Activated CD8-positive, alpha-beta T cell treated with anti-CD3 and anti-CD28 coated beads for 36 hours (primary cell): ENCODE measurements at places on chromosomes 5 and 9.

DNA sequence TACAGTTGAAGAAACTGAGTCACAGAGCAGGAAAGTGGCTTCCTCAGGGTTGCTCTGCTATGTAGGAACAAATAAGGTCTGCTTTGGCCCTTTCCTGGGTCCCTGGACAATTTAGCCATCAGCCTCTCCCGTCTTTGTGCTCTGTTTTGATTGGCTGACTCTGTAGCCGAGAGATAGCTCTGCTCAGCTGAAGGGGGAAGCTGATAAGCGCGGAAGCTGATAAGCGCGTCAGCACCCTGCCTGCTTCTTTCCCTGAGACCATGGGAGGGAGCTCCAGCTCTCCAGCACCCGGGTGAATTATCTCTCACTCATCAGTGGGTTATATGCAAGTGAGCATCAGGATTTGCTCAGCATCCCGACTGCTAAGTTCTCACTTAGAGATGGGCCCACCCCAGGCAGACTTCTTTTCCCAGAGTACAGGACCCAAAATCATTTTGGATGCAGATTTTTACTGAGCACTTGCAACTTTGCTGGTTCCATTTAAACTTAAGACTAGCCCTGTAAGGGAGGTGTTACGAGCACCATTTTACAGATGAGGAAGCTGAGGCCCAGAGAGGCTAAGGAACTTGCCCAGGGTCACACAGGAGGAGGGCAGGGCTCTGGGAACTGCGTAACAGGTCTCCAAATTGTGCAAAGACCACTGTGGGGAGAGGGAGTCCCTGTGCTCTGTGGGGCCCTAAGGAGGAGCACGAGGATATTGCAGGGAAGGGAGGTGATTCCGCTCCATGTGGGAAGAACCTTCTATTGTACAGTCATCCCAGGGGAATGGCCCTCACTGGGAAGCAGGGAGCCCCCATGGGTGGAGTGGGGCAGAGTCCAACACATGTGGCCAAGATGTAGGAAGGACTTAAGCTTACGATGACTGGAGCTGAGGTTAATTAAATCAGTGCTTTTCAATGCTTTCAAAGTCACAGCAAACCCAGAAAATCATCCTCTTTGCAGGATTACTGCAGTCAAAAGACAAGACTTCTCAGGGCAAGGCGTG lies 83.7 kb upstream of the ORM1 start:
- peak; percentile 12 for DNase-seq

- no peak for DNase-seq
Observed at GRCh38 chr5:32934529-32934928, 223.4 kb downstream of the NPR3 start.

DNA sequence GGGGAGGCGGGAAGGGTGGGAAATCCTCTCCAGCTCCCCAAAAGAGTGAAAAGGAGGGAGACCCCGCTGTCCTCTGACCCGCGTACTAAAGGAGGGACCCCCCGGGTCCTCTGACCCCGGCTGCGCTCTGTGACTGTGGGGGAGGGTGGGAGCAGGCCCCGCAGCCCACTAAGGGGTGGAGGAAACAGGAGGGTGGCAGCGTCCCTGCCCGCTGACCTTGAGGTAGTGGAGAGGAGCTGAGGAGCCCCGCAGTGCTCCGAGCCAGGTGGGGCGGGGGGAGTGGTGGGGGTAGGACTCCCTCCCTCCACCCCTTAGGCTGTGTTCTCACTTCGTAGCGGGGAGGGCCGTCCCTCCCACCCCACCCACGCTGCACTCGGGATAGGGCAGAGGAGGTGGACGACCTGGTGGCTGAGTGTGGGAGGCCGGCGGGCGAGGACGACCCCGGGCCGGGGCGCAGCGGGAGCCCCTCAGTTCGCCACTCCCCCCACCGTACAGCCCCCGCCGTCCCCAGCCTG lies 449 bp upstream of the ADCY2 start:
- no peak for DNase-seq

- DNase-seq: no peak
Observed at GRCh38 chr9:71096421-71097108, 24.9 kb downstream of the TRPM3 start.

DNA sequence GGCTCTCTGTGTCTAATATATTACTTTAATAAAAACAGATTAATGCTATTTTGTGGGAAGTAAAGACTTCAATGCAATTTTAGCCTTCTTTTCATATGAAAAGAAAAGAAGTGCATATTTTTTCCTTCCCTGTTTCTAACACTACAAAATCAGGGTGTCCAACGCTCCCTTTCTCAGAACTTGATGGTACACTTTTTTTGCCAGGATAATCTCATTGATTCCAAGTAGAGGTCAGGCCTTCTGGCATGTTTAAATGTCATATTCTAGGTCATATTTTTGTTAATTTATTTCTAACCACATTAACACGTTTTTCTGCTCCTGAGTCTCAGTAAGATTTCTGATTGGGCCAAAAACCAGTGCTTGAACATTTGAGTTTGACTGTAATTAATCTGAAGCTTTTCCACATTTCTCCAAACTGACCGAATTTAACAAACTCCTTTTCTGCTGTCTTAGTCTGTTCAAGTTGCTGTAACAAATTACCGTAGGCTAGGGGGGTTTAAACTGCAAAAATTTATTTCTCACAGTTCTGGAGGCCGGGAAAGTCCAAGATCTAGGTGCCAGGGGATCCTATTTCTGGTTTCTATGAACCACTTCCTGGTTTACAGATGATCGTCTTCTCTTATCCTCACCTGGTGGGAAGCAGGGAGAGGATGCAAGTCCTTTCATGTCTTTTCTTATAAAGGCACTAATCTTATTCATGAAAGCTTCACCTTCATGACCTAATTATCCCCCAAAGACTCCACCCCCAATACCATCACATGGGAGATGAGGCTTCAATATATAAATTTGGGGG lies 63.2 kb upstream of the ELL2 start:
- no peak for DNase-seq

- no peak for DNase-seq
Observed at GRCh38 chr9:27701587-27701986, 128.3 kb upstream of the C9orf72 start.

DNA sequence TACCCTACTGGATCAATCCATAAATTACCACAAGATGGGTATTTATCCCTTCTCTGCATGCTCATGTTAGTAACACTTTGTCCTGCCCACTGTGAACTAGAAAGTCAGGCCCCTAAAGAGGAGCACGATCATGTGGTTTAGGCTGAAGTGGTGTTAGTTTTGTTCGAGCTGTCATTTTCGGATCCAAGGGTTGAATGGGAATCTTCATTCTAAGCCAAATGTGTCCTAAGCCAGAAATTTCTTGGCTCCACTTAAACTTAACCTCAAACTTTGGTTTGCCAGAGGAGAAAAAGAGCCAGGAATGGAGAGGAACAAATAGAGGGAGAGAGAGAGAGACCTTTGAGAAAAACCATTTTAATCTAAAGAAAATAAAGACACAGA lies 837.7 kb upstream of the ZNF608 start:
- DNase-seq: no peak

- no peak for DNase-seq
Observed at GRCh38 chr5:109100971-109101370, 308.8 kb downstream of the PJA2 start.
